Endothelial cell of coronary artery (primary cell): ENCODE measurements at places on chromosomes 1 and 21. TPM values are rescaled to one million over a fixed set of nuclear protein-coding genes. Genes with fewer than 3 reads are reported as not detected.

The AGO4 gene
- total RNA-seq, result 14.0 and 17.5 TPM in 2 replicates

The NT5C1A gene
- not detected in 2 replicates for total RNA-seq

The OR2G6 gene
- total RNA-seq, result not detected in 2 replicates

The CNTN2 gene
- total RNA-seq, result not detected in 2 replicates

The LRRIQ3 gene
- total RNA-seq, result 0.09 and 0.63 TPM in 2 replicates

The IL19 gene
- not detected in 2 replicates for total RNA-seq

The USH2A gene
- not detected in 2 replicates for total RNA-seq

The RCSD1 gene
- under 0.01 and 0.28 TPM in 2 replicates for total RNA-seq

The CATSPERE gene
- 0.28 and 0.45 TPM in 2 replicates for total RNA-seq

The CEP170 gene
- total RNA-seq, result 154 and 156 TPM in 2 replicates

The TSTD1 gene
- 8.9 and 22.9 TPM in 2 replicates for total RNA-seq
